ENCODE measurements at places on chromosomes 4 and X.

DNA sequence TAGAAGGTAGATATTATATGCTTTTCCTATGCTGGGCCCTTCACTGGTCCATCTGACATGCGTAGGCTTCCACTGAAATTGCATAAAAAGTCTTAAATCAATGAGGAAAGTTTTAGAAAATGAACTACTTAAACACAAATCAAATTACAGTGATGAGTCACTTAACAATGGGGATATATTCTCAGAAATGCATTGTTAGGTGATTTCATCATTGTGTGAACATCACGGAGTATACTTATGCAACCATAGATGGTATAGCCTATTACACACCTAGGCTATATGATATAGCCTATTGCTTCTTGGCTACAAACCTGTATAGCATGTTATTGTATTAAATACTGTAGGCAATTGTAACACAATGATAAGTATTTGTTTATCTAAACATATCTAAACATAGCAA is 10.3 kb downstream of the STAP1 start:
- peak; percentile 48 for DNase-seq

DNA sequence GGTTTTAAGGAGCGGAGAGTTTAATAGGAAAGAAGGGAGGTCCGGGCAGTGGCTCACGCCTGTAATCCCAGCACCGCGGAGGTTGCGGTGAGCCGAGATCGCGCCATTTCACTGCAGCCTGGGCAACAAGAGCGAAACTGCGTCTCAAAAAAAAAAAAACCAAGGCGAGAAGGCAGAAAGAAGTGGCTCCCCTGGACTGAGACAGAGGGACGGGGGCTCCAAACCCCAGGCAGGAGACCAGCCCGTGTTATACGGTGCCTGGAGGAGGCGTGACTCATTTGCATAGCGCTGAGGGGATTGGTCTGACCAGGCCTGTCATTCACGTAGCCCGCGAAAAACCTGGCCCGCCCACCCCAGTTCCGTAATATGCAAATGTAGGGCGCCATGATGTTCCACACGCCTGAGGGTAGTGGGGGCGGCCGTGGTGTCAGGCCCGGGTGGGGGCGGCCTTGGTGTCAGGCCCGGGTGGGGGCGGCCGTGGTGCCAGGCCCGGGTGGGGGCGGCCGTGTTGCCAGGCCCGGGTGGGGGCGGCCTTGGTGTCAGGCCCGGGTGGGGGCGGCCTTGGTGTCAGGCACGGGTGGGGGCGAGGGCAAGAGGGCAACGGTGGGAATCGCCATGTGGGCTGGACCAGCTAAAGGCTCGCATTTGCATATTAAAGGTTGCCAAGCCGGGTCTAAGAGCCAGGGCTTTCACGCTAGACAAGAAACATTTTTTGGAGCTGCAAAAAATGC is 2.1 kb downstream of the PLCXD1 start:
- DNase-seq, result peak; percentile 89

DNA sequence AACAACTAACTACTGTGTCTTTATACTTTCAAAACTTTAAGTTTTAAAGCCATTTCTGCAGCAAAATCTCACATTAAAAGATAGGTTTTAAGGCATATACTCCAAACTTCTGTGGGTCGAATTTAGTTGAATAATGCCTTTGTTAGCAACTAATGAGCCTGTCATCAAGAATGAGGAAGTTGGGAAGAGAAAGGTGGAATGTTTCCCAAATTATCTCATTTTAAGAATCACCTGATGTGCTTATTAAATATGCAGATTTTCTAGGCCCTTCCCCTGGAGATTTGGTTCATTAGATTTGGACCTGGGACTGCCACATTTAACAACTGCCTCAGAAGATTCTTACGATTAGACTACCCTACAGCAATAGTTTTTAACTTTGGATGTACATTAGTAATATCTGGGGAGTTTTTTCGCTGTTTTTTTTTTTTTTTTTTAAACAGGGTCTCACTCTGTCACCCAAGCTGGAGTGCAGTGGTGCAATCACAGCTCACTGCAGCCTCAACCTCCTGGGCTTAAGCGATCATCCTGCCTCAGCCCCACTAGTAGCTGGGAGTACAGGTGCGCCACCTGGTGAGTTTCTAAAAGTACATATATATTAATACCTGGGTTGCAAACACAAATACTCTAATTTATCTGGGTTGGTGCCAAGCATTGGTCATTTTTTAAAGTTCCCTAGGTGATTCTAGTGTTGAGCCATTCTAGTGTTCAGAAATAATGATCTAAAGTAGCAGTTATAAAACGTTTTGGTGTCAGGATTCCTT is 16.1 kb upstream of the TASL start:
- no peak for DNase-seq

DNA sequence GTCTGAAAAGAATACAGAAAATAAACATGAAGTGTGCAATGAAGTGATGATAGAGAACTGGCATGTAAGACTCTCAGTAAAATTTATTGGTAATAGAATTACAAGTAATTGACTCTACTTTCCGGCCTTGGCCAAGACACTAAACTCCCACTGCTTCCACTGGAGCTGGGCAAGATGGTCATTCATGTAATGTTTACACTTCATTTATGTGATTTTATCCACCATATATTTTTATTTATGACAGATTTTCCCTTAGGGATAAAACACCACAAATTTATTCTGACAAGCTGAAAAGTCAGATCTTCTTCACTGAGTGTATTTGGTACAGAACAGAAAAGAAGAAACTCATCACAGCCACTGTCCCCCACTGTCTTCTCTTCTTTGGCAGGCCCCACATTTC is 191.9 kb downstream of the SLC39A8 start:
- no peak for DNase-seq

- no peak for DNase-seq
These were observed 79.0 kb upstream of the TRAM1L1 start for GRCh38 chr4:117164338-117164737.

- DNase-seq, result no peak
These were observed 62.1 kb downstream of the RHOXF2B start for GRCh38 chrX:120015145-120016067.

- peak; percentile 64 for DNase-seq
These were observed 41.2 kb downstream of the RELL1 start for GRCh38 chr4:37644962-37645361.

- no peak for DNase-seq
These were observed 28.6 kb downstream of the SULT1B1 start for GRCh38 chr4:69731847-69732246.

- DNase-seq, result no peak
These were observed 99.1 kb downstream of the USP9X start for GRCh38 chrX:41184312-41184711.
